ENCODE measurements at places on chromosomes 5 and 9. TPM values are rescaled to one million over a fixed set of nuclear protein-coding genes. Genes with fewer than 3 reads are reported as not detected.

The SELENOP gene
- 221 TPM for total RNA-seq

DNA sequence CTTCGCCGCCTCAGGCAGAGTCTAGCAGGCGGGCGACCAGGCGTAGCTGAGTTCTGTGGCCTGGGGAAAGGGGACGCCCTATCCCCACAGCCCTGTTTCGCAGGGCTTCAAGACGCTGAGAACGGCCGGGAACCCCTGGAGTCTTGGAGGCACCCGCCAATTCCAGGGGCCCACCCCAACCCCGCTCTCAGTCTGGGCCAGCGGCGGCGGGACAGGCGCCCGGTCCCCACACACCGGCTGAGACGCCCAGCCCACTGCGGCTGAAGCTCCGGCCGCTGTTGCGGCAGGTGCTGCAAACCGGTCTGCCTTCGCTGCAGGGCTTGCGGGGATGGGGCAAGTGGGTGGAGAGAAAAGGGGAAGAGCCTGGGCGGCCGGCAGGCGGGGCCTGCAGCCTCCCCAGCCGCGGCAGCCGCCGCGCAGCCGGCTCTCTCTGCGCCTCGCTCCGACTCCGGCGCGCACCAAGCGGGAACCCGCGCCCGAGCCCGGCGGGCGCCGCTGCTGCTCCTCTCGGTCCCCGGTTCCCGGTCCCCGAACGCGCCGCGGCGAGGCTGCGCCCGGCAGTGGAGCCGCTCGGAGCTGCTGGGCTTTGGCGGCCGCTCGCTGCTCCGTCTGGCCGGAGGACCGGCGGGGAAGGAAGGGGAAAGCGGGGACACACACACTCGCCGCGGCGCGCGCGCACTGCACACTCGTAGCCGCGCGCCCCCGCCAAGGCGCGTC, at the start of gene PIP5K1B:
Gene PIP5K1B (plus strand): TSS at position 427 of the 717 bp plus-strand sequence. CDS start 117,375 bp downstream, outside the sequence.
- peak; percentile 84 for DNase-seq

GRCh38 chr5:43208658-43209057, 16.6 kb downstream of the NIM1K start:
- DNase-seq = no peak

DNA sequence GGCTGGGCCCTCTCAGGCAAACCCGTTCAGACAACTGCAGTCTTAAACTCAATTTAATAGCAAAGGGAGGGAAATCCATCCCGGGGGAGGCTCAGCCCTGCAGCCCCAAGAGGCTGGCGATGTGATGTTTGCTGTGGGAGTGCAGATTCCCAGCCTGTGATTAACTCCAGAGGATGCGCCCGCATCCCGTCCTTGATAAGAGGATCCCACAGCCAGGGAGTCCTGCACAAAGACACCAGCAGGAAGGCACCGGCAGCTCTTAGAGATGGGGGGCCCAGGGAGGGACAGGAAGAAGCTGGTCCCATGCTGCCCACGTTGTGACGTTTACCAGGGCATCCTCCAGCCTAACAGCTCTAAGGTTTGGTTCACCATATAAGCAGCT, 64.7 kb downstream of the MRPL36 start:
- no peak for DNase-seq

The SNCB gene
- total RNA-seq = not detected

DNA sequence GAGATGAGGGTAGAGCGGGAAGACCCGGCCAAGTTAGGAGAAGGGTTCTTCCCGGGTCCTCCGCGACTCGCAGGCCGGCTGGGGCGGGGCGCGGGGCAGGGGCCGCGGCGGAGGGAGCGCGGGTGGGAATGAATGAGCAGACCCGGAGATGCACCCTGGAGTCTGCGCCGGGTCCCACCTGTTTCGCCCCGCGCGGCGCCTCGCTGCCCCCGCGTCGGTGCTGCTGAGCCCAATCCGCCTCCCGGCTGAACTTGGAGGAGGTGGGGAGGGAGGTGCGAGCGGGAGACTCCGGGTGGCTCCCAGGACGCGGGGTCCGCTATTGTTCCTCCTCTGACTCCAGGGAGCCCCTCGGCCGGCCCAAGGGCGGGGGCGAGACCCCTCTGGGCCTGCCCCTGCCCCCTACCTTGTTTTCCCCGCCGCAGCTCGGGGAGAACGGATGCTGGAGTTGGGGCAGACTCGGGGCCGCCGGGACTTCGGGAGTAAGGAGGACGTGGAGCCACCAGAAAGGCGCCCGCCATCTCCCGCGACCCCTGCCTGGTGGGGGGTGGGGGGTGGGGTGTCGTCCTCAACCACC, 659 bp downstream of the RAI14 start:
- peak; percentile 51 for DNase-seq

The SH3GLB2 gene
- total RNA-seq = 21.1 TPM

DNA sequence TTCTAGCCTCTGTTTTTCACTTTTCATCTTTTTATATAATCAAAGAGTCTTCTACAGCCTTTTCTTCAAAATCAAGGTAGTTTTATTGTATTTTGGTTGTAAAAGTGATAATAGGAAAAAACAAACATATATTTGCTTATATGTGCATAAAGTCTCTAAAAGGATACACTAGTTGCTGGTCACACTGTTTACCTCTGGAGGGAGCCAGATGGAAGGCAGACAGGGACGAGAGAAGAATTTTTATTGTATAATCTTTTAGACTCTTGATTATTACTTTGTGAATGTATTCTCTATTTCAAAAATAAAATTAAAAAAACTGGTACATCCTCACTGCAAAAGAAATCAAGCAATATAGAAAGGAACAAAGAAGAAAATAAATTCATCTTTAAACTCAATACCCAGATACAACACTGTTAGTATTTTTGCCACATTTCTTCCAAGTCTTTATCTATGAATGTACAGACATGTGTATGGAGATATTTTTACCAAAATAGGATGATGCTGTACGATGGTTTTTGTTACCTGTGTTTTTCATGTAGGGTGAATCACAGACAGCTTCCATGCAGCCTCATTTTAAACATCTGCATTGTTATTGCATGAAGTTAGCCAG, 6.1 kb upstream of the RNF183 start:
- peak; percentile 35 for DNase-seq

The KIAA0825 gene
- total RNA-seq = 3.1 TPM

GRCh38 chr5:88799938-88800535, 82.9 kb downstream of the MEF2C start:
- DNase-seq = no peak

The PCDHGA5 gene
- total RNA-seq = 6.9 TPM

The KIAA1191 gene
- total RNA-seq = 119 TPM

The SH3TC2 gene
- 11.8 TPM for total RNA-seq

DNA sequence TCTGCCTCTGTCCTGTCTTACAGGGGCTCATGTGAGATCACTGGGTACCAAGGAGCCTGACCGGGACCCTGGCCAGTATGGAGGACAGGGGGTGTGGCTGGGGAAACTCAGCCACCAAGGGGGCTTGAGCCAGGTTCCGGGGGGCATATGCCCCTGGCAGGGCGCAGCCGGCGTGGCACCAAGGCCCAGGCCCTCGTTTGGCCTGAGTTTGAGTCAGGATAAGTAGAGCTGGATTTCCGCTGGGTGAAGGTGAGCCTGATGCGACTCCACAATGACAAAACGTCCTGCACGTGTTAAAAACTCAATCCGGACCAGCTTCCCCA, 616 bp upstream of the TSPAN17 start:
- DNase-seq = no peak

The GAS1 gene
- total RNA-seq = 336 TPM

- no peak for DNase-seq
These were observed 17.4 kb downstream of the SLC1A3 start for GRCh38 chr5:36623832-36624231.

- no peak for DNase-seq
These were observed 26.6 kb downstream of the MORN5 start for GRCh38 chr9:122186301-122186700.

DNA sequence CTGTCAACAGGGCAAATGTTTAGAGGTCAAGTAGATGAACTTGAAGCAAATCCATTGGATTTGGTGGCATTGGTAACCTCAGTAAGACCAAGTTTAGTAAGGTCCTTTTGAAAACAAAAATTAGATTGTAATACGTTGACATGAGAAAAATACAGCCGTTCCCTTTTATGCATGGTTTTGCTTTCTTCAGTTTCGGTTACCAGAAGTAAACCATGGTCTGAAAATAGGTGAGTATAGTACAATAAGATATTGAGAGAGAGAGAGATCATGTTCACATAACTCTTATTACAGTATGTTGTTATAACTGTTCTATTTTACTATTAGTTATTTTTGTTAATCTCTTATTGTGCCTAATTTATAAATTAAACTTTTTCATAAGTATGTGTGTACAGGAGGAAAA, 156.6 kb upstream of the SLC12A2 start:
- DNase-seq = no peak

The DNM1 gene
- total RNA-seq = 1.7 TPM

DNA sequence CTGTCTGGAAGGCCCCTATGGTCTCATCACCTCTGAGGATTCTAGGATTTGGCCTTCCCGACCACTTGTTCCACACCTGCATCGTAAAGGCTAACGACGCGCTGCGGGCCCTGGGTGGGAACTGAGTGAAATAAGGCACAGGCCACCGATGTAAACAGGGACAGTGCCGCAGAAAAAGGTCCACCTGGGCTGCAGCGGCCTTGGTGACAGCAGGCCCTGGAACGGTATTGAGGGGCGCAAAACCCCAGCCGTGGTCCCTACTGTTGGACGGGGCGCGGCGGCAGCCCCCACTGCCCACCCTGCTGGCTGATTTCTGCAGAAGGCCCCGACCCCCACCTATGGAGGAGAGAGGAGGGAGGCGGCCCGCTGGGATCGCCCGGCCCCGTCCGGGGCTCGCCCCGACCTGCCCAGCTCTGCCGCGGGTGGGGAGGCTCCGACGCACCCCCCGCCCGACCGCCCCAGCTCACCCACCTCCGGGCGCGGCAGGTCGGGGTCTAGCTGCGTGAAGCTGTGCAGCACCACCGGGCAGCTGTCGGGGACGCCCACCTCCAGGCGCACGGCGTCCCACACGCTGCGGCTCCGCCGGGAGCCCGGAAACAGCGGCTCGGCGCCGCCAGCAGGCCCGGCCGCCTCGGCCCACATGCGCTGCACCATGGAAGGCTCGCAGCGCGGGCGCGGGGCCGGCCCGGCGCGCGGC, 391 bp downstream of the RALGDS start:
- DNase-seq = peak; percentile 42

GRCh38 chr5:60494635-60495034, 205.3 kb downstream of the DEPDC1B start:
- no peak for DNase-seq

DNA sequence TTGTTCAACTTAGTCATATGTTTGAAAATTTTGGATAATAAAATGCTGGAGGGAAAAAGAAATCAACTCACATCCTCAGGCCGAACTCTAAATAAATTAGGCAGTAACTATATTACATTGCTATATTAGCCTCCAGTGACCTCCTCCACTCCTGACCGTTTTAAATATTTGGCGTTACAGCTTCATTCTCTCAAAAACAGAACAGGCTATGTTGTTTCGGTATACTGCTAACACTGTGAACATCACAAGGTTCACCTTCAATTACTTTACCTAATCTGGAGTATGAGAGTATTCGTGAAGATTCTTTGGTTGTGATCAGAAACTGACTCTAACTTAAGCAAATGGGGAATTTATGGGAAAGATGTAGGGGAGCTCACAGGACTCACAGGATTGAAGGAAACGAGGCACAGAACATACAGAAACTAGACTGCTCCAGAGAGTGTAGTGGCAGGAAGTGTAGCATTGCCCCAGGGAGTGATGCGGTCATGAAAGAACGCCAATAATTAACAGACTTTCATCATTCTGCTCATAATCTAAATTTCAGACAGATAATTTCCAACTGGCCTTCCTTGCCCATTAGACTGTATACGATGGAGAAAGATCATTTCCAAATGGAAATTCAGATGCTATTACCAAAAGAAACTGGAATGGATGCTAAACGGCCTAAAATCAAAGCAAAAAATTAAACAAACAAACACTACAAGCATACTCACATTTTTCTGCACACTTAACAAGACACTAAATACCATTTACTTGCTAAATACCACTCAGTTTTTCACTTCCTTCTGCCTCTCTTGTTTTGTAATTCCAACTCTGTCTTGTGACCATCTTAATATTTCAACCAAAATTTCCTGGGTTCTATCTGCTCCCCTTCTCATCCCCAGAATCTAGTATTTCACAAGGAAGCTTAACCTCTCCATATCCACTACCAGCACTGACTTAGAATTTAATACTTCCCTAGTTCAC, 110.1 kb upstream of the LPAR1 start:
- DNase-seq = no peak

The CCDC183 gene
- not detected for total RNA-seq

DNA sequence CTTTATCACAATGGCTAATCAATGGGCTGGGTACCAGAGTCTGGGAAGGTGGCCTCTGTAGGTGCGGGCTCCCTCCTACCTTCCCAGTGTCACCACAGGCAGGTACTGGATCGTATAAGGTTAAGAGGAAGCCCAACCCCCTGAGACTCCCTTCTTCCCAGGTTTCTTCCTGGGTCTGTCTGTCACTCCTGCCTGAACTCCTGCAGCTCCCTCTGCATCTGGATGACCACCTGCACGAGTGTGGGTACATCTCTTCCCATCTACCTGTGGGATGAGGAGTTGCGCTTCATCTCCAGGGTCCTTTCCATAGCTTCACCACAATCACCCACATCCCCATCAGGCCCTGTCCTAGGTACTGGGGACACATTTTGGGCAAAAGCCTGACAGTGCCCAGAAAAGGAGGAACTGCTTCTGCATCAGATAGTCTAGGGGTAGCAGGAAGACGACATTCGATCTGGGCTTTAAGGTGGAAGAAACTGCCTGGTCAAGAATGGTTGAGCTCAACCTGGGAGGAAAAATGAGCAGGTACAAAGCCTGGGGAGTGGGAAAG, 112.2 kb upstream of the ALDH1B1 start:
- DNase-seq = no peak

GRCh38 chr9:123331346-123332060, 24.5 kb upstream of the CRB2 start:
- DNase-seq = no peak

GRCh38 chr9:105676351-105676923, 14.2 kb downstream of the TAL2 start:
- DNase-seq = no peak

The FOXI1 gene
- total RNA-seq = not detected

- DNase-seq = no peak
These were observed 13.8 kb upstream of the RANBP17 start for GRCh38 chr5:170848033-170848432.

- no peak for DNase-seq
These were observed 48.3 kb upstream of the EGFL7 start for GRCh38 chr9:136614372-136614922.
